ENCODE measurements at places on chromosomes 5 and 9.
A peak's percentile ranks its signal among the peaks of the same experiment; 100 is the strongest.

DNA sequence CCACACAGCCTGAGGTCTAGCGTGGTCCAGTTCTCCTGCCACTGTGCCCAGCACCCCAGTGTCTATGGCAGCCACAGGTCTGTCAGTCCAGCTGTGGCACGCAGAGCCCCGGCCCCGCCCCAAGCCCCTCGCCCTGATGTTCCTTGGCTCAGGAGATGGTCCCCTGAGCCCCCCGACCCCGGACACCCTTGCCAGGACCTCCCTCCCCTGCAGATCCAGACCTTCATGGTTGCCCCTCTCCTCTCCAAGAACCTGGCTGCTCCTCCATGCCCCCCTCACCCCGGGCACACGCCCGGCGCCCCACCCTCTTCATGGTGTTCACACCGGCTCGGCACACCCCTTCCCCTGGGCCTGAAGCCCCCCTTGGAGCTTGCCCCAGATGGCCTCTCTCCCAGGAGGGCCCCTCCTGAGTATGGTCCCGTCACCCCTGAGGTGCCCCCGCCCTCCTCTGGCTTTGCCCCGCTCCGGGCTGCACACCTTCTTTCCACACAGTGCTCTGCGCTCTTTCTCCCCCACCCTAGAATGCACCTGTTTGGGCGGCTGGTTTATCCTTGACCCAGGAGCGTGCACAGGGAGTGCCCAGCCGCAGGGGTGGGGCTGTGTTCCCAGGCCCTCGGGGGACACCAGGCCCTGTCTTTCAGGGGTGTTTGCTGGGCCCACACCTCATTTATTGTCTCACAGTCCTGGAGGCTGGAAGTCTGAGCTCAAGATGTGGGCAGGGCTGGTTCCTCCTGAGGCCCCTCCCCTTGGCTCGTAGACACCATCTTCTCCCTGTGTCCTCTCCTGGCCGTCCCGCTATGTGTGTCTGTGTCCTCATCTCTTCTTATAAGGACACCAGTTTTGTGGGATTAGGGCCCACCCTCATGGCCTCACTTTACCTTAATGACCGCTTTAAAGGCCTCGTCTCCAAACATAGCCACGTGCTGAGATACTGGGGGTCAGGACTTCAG lies 37.6 kb downstream of the KCNT1 start:
- no peak for DNase-seq

GRCh38 chr9:116715751-116716150 lies 28.6 kb downstream of the TRIM32 start:
- no peak for DNase-seq

GRCh38 chr9:134301387-134302129 lies 24.7 kb upstream of the RXRA start:
- DNase-seq, result no peak

DNA sequence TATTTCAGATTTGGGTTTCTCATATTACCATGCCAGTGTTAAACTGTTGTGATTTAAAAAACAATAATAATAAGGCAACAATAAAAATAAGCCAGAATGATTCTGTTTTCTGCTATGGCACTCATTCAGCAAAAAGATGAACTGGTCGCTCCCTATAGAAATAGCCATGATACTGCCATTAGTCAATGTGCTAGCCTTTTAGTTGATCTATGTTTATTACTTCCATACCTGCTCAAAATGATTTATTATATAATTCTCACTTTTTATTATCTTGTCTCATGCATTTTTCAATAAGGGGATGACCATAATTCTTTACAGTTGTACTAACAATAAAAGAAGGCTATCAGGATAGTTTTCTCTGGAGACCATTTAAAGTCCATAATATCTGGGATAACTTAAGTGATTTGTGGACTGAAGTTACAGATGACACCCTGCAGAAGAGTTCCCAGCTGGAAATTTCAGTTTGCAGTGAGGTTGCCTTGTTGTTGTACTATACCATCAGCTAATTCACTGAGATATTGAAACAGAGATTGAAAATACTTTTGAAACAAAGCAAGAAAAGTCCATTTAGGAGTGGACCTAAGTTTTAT lies 334.3 kb downstream of the GABRB2 start:
- DNase-seq, result no peak

GRCh38 chr5:81850501-81851357 lies 99.8 kb upstream of the SSBP2 start:
- peak; percentile 61 for DNase-seq

DNA sequence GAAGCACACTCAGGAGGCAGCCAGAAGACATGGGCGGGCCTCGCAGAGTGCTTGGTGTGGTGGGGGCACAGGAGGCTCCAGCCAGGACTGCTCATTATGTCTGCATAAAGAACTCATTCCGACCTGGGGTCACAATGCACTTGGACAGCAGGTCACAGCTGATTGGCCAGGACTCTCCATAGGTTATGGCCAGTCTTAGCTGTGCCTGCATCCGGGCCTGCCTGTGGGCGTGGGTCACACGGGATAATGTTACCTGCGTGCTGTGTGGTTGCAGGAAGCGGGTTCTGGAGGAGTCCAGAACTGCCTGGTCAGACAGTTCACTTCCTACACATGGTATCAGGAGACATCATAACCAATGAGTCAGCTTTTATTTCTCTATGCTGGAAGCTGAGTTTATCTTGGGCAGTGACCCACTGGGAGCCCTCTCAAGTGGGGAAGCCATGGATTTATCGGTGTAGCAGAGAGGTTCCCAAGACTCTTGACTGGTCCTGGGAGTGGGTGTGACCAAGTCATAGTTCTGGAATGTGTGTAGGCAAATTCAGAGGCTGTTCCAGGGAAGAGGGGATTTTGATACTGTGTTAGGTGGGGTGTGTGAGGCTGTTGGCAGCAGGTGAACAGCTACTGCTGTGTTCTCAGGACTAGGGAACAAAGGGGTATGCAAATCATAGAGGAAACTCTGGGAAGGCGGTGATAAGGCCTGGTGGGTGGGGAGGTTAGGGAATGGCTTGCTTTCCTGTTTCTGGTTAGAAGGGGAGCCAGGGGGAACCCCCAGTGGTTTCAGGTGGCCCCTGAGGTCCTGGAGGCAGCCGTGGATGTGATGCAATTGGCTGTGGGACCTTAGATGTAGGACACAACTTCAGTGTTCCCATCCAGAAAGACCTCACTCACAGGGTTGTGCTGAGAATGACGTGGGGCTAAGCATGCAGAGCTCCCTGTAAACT lies 51.3 kb downstream of the ARHGEF37 start:
- DNase-seq, result peak; percentile 67

GRCh38 chr9:103811462-103811861 lies 282.6 kb upstream of the SMC2 start:
- no peak for DNase-seq

DNA sequence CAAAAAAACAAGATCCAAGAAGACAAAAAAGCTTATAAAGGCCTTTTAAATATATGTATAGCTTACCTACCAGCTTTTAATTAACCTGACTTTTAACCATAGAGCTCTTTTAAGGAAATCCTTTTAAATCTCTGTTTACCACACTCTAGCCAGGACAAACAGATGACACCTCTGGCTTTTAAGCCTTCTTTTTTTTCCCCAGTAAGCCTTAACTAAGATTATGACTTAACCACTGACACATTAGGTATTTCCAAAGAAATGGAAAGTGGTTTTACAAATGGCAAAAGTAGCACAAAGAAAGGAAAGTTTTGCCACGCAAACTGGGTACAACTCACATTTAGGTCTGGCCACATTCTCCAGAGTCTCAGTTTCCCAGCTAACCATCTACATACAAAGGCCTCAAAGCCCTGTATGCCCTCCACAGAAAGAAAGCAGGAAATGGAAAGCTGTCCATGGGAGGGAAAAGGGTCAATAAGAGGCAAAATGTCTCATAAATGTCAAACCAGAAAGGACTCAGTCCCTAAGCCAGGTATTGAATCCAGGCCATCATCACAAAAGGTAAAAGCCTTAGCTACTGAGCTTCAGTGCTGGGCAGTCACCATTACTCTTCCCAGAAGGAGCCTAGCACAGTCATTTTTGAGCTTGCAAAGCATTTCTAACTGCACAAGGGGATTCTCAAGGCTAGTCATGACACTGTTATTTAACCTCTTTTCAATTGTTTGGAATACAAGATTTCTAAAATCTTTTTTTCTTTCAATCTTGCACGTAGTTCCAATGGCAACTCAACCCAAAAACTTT lies 19.7 kb downstream of the TMEM161B start:
- no peak for DNase-seq

Data from cardiac fibroblast (primary cell).